ENCODE measurements at places on chromosomes 2 and 18. TPM values are rescaled to one million over a fixed set of nuclear protein-coding genes. Genes with fewer than 3 reads are reported as not detected.

The MDH1B gene
- total RNA-seq: 0.34 TPM

- H3K27me3 ChIP-seq: no peaks in the 10 kb centered on the region
- H3K4me3 ChIP-seq: no peak within 1 kb of the TSS
- peaks cover 10% of the 10 kb centered on the region for H3K4me1 ChIP-seq
- H3K36me3 ChIP-seq: no peaks in the 10 kb centered on the region
- no peak for DNase-seq
Observed at GRCh38 chr2:70978341-70979179, at the start of gene ANKRD53. ANKRD53 (plus strand) TSS chr2:70978630; CDS start chr2:70978646, 16 bp downstream.

- no peaks in the 10 kb centered on the region for H3K27me3 ChIP-seq
- H3K4me1 ChIP-seq: no peaks in the 10 kb centered on the region
- H3K27ac ChIP-seq: no peak overlapping the region
- H3K36me3 ChIP-seq: no peaks in the 10 kb centered on the region
- no peak for DNase-seq
- H3K4me3 ChIP-seq: no peak overlapping the region
Observed at GRCh38 chr18:41928581-41928980, 26.5 kb upstream of the PIK3C3 start.

DNA sequence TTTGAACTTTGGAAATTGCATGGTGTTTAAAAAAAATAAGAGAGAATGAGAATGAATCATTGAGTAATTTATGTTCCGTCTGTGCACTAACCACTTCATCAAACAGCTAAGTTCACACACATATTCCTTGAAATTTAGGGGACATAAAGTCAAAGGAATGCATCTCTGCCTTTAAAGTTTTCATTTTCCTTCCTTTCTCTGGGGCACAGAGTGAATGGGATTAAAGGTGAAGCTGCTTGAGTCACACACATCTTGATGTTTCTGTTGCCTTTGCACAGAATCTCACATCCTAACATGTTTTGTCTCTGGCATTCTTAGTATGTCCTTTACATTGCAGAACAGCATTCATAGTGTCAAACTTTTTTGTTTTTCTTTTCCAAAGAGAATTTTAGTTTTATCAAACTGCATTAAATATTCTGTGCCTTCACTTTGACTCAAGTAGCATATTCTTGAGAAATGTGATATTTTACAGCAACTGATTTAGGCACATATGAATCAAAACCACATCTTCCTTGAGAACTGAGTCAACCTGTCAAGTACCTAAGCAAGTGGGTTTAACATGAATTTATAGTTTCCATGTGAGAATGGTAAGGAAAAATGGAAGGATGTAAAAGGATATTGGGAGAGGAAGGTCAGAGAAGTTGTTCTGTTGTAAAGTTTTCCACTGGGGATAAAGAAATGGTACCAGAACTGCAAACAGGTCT lies 169.1 kb upstream of the THUMPD2 start:
- H3K36me3 ChIP-seq: no peaks in the 10 kb centered on the region
- no peaks in the 10 kb centered on the region for H3K4me1 ChIP-seq
- H3K4me3 ChIP-seq: no peak overlapping the region
- no peak overlapping the region for H3K27ac ChIP-seq
- DNase-seq: no peak
- H3K27me3 ChIP-seq: no peaks in the 10 kb centered on the region

GRCh38 chr2:153967248-153967973 lies 95.7 kb downstream of the GALNT13 start:
- DNase-seq: no peak
- no peak overlapping the region for H3K27ac ChIP-seq
- H3K4me1 ChIP-seq: no peaks in the 10 kb centered on the region
- no peaks in the 10 kb centered on the region for H3K36me3 ChIP-seq
- no peaks in the 10 kb centered on the region for H3K27me3 ChIP-seq

GRCh38 chr2:118183381-118183780 lies 95.1 kb downstream of the INSIG2 start:
- no peak for DNase-seq
- H3K4me3 ChIP-seq: no peak overlapping the region
- no peak overlapping the region for H3K27ac ChIP-seq
- no peaks in the 10 kb centered on the region for H3K4me1 ChIP-seq

GRCh38 chr18:58975296-58975695 lies 110.6 kb downstream of the ZNF532 start:
- H3K27me3 ChIP-seq: no peaks in the 10 kb centered on the region
- H3K4me3 ChIP-seq: no peak overlapping the region
- no peak for DNase-seq
- H3K36me3 ChIP-seq: no peaks in the 10 kb centered on the region
- no peaks in the 10 kb centered on the region for H3K4me1 ChIP-seq
